Central memory CD4-positive, alpha-beta T cell (primary cell): ENCODE measurements at places on chromosomes 11 and 22.

DNA sequence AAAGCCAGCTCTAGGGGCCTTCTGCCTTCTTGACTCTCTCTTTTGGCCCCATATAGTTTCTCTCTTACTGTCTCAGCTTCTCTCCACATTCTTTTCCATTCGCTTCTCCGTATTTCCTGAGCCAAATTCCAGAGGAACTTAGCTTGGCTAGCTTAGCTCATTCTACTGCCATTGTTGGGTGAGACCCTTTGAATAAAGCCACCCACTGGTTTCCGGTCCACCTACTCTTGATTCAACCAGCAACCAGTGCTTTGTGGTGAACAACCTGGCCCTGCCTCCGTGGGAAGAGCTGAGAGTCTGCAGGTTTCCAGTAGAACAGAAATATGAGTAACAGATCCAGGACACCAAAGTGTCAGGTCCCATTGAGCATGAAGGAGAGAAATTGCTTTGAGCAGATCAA lies 81.3 kb upstream of the ARHGAP20 start:
- no peak for DNase-seq

- no peak for DNase-seq
These were observed at the start of gene FIBIN for GRCh38 chr11:26993965-26994457. FIBIN (plus strand) TSS chr11:26994112; CDS start chr11:26994527, 415 bp downstream.

GRCh38 chr11:130725421-130726233 lies 190.7 kb downstream of the SNX19 start:
- DNase-seq: no peak

DNA sequence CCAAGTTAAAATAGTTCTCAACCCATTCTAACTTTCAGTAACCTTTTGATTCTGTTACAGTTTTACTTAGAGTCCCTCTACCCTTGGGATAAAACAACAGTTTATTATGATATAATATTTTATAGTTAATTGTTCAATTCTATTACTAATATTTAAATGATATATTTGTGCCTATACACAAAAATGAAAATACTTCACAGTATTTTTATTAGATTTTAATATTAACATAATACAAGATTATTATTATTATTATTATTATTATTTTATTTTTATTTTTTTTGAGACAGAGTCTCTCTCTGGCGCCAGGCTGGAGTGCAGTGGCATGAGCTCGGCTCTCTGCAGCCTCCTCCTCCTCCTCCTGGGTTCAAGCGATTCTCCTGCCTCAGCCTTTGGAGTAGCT lies 416.7 kb downstream of the NTM start:
- no peak for DNase-seq

DNA sequence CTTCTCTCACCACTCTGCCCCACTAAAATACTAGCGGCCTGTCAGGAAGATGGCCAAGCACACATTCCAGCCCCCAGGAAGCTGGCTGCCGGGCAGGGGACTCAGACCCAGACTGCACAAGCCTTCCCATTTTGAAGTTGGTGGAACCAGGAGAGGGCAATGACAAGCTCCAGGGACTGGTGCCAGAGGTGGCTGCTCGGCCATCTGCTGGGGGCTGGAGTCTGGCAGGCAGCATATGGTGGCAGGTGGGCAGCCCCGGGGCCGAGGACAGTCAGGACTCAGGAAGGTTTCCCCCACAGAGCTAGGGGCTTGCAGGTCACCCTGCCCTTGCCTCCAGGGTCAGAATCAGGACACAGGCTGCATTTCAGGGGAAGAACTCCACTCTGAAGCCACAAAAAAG lies 22.6 kb downstream of the KCNJ5 start:
- no peak for DNase-seq

DNA sequence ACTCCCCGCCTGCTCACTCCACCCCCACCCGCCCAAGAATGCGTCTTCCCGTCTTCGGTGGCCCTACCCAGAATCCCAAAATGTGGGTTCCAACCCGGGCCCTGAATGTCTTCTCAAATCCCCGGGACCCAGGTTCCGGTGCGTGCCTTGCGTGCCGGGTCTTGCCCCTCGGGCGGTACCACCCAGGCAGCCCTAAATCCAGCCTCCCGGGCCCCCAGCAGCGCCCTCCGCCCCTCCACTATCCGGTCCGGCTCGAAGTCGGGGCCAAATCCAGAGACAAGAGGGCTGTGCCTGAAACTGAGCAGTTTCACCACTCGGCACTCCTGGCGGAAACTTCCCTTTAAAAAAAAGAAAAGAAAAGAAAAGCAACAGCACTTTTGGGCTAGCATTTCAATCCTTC lies 16.3 kb upstream of the CCT8L2 start:
- DNase-seq: no peak

- no peak for DNase-seq
These were observed 11.7 kb upstream of the FXYD6 start for GRCh38 chr11:117888139-117888566.

- no peak for DNase-seq
These were observed 142.5 kb downstream of the APOL5 start for GRCh38 chr22:35860087-35860733.

DNA sequence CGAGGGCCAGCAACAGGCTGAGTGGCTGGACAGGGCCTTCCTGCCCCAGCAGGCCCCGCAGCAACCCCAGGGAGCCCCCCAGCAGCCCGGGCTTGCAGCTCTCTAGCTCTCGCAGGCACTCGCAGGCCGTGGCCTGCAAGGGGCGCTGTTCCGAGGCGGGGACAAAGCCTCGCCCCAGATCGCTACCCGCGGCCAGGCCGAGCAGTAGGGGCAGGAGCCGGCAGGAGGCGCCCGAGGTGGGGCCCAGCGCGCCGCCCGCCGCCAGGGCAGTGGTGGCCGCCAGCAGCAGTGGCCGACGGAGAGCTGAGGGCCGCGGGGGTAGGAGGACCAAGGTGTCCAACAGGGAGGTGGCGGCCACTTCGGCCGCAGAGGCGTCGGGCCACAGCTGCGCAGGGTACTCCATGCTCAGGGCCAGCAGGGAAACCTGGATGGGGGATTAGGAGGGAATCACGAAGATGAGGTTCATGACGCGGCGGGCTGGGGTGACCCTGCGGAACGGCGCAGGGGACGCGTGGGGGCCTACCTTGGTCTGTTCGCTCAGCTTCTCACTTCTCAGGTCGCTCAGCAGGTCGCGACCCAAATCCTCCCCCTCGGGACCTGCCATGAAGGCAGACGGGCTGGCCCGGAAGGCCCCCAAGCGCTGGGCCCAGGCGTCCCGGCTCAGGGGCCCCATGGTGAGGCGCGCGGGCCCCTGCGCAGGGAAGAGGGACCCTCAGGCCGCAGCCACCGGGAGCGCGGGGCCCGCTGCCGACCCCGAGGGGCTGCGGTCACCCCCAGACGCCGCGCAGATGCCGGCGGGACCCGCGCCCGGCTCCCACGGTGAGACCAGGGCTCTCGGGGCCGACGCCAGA lies 632 bp downstream of the AP5B1 start:
- DNase-seq: peak; percentile 73

DNA sequence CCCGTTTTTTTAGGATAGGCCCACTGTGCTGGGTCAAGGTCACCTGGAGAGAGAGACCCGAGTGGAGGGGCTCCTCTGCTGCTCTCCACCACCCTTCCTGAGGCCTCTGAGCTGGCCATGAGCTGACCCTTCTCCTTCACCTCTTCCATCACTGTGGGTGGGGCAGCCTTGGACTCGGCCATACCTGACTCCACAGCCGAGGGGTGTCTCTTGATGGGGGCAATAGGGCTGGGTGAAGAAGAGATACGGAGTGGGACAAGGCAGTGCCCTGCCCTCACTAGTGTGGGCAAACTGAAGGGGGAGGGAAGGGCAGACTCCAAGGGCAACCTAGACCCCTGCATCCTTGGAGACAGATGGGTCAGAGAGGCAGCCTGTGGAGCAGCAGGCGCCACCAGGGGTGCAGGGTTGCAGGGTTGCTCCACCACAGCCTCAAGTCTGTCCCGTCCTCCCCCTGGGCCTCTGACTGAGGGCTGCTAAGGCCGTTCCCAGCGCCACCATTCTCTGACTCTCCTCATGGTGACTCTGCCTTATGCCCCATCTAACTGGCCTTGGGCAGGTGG lies 20.1 kb upstream of the NECTIN1 start:
- DNase-seq: no peak

DNA sequence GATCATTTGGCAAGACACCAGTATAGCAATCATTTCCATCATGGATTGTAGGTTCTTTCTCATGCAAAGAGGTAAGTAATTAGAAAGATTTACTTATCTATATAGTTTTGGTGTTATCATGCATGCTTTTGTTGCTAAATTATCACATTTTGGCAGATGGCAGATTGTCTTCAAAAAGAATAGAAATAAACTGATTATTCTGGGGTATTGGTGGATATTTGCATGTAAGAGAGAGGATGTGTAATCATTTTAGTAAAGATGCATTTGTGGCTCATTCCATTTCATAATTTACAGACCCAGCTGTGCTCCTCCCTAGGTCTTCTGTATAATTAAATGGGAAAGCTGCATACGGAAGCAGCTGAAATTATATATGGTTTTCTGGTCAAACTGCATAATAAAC lies 875.7 kb upstream of the ANO3 start:
- DNase-seq: no peak

DNA sequence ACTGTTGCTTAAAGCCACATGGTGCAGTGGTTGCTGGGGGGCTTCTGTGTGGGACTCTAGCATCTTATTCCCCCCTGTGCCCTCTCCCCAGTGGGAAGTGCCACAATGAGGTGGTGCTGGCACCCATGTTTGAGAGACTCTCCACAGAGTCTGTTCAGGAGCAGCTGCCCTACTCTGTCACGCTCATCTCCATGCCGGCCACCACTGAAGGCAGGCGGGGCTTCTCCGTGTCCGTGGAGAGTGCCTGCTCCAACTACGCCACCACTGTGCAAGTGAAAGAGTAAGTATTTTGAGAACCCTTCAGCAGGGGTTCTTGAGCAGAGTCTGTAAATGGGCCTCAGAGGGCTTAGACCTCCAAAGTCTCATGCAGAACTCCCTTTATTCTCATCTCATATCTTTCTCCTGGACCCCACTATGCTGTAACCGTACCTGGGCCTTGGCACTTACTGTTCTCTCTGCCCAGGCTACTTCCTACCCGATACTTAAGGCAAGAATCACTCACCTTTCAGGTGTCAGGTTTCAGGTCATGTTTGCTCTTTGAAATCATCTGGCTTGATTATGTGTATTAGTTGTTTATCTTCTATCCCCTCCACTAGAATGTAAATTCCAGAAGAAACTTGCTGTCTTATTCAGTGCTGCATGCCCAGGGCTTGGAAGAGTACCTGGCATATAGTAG lies 32.4 kb downstream of the PIK3IP1 start:
- DNase-seq: no peak

DNA sequence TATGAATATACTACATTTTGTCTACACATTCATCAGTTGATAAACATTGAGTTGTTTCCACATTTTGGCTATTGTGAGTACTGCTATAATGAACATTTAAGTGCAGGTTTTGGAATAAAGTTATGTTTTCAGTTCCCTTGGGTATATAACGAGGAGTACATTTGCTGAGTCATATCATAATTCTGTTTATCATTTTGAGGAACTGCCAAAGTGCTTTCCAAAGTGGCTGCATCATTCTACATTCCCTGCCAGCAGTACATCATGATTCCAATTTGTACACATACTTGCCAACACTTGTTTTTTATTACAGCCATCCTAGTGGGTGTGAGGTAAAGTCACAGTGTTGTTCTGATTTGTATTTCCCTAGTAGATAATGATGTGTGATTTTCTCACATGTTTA lies 1458.6 kb upstream of the TENM4 start:
- DNase-seq: no peak

DNA sequence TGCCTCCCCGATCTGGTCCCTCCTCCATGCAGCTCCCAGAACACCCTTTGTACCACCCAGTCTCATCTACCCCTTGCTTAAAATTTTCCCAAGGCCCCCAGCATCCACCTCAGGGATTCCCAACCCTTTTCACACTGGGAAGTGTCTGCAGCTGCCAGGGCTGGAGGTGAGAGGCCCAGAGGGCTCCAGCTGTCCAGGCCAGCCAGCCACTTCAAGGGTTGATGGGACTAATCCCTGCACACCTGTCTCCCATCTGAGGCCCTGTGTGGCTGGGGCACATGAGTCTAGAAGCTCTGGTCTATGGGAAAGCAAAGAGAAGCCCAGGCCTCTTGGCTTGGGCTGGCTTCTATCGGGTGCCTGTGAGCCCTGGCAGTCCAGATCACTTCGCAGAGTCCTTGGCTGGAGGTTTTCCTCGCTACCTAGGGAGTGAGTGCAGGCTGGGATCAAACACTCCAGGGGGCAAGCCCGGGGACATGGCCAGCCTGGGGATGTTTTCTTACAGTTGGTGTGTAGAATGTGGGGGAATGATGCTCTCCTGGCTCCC lies 41.1 kb upstream of the TPBGL start:
- no peak for DNase-seq

GRCh38 chr22:22389467-22389866 lies 119.1 kb downstream of the ZNF280B start:
- no peak for DNase-seq

- no peak for DNase-seq
These were observed 77.9 kb downstream of the KCNQ1OT1 start for GRCh38 chr11:2621894-2622293.

DNA sequence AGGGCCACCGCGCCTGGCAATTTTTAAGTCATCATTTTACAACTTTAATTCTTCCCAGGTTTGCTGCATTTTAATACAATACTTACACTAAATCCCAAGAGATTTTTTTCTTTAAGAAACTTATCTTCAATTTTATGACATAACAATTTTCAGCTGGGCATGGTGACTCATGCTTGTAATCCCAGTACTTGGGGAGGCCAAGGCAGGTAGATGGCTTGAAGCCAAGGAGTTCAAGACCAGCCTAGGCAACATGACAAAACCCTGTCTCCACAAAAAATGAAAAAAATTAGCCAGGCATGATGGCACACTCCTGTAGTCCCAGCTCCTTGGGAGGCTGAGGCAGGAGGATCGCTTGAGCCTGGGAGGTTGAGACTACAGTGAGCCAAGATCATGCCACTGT lies 38.8 kb downstream of the CLDN25 start:
- DNase-seq: no peak

- no peak for DNase-seq
These were observed 13.9 kb upstream of the PNPLA5 start for GRCh38 chr22:43905681-43906080.

- DNase-seq: no peak
These were observed 121.9 kb downstream of the ARHGAP42 start for GRCh38 chr11:100808904-100809491.

DNA sequence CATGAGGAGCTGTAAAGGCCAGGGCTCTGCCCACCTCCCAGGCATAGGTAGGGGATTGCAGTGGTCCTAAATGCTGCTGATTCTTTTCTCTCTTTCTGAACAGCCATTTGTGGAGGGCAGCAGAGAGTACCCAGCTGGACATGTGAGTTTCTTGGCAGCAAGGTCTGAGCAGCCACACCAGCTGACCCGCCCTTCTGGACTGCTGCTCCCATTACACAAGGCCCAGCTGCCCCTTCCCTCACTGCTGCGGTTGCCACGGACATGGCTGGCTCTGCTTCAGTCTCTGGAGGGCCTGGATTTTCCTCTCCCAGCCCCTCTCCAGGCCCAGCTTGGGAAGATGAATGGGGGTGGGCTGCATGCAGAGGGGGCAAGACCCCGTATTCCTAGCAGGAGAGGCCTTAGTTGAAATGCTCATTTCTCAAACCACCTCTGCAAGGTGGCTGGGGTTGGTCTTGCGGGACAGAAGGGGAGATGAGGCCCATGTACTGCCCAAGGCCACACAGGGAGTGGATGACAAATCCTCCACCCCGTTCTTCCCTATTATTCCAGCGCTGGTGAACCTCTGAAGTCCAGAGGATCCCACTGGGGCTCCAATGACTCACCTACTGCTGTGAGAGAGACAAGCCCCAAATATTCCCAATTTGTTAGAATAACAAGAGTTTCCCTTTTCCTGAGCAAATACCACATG lies 4.6 kb downstream of the LGALS12 start:
- DNase-seq: no peak
